ENCODE measurements at places on chromosomes 1 and 21.

DNA sequence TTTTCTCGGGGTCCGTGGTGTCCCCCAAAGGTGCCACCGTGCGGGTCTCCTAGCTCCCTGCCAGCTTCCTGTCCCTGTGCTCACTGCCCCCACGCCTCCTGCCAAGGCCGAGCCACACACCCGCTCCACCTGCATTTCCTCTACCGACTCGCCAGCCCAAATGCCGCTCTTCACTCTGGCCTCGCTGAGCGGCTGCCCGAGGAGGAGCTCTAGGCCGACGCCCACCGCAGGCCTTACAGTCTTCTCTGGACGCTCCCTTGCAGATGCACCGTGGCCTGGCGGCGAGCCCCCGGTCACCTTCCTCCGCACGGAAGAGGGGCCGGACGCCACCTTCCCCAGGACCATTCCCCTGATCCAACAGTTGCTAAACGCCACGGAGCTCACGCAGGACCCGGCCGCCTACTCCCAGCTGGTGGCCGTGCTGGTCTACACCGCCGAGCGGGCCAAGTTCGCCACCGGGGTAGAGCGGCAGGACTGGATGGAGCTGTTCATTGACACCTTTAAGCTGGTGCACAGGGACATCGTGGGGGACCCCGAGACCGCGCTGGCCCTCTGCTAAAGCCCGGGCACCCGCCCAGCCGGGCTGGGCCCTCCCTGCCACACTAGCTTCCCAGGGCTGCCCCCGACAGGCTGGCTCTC, 26.3 kb downstream of the FTCD start:
- DNase-seq, result no peak

- DNase-seq, result no peak
Observed at GRCh38 chr21:45962531-45963231, 18.9 kb upstream of the COL6A1 start.

GRCh38 chr21:14842601-14843000, 222.2 kb downstream of the NRIP1 start:
- no peak for DNase-seq

- no peak for DNase-seq
Observed at GRCh38 chr1:200676829-200677228, 7.1 kb upstream of the DDX59 start.

- DNase-seq, result no peak
Observed at GRCh38 chr21:14620152-14620551, 74.0 kb upstream of the SAMSN1 start.

DNA sequence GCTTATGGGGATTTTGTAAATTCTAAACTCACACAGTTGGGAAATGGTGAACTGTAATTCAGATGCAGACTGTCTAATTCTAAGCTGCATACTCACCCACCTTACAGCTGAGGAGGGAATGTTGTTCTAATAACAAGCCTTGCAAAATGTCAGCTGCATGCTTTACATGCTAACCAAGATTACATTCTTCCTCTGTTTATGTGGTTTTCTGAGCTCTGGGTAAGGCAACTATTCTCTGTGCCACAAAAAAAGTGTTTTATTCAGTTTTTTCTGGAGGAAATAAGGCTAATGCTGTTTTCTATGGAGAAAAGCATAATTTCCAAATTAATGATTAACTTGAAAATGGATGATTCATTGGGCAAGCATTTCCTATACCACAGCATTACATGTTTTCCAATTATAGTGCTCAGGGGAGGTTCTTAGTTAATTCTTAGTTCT, 64.9 kb downstream of the RGS13 start:
- no peak for DNase-seq

DNA sequence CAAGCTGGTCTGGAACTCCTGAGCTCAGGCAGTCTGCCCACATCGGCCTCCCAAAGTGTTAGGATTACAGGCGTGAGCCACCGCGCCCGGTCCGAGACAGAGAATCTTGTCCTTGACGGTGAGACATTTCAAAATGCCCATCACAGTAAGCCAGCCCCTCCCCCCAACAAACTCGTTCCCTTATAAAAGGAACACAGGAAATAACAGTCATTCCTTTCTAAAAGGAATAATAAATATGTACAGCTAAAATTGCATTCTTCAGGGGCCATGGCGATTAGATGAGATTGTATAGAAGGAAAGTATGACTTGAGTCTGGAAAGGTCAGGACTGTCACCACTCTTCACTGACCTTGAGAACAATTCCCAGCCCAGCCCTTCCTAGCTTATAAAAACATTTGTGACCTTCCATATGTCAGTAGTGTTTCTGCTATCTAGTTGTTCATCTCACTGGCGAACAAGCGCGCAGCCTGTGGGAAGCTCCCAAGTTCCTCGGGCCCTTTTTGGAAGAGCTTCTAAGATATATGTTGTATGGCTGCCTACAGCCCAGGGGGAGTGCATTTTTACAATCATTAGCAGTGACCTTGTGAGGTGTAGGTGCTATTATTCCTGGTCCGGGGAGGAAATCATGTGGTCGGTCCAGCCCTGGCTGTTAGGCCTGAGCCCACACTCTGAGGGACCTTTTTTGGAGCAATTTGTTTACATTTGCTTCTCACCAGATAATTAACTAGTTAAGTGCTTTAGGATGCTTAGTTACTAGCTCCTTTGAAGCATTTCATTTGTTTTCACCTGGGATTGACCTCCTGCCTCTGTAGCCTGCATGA, 8.7 kb downstream of the SZRD1 start:
- DNase-seq, result no peak

- no peak for DNase-seq
Observed at GRCh38 chr1:33384040-33384812, 46.7 kb downstream of the PHC2 start.

DNA sequence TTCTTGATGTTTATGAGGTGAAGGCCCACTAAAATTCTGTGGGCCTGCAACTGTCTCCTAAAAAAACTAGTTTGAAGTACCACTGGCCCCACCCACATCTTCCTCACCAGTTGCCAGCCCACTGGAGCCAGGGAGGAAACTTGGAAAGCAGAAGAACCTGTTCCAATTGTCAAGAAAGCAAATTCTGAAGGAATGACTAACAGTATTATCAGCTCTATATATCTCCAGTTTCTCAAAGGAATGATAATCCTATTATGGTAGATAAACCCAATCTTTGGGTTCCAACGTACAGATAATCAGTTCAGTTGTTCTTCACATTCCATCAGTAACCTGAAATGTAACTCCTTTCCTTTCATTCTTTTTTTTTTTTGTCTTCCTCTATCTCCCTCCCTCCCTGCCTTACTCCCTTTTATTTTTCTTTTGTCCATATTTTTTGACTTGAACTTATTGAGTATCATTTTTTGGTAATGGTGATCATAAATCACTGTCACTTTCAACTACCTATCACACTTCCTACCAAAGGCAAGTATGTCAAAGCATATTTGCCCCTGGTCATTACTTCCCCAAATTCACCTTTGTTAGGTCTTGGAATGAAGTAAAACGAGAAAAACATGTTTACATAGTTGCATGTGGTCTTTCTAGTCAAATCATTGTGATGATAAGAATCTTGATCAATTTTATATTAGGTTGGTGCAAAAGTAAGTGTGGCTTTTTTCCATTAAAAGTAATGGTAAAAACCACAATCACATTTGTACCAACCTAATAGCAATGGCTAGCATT, 943.4 kb downstream of the TTLL7 start:
- no peak for DNase-seq

- DNase-seq, result no peak
Observed at GRCh38 chr1:157734321-157734720, 33.8 kb upstream of the FCRL3 start.

GRCh38 chr1:165254376-165254775, 102.1 kb downstream of the LMX1A start:
- peak; percentile 56 for DNase-seq

- DNase-seq, result peak; percentile 65
Observed at GRCh38 chr21:46295996-46296752, 10.0 kb downstream of the YBEY start.

DNA sequence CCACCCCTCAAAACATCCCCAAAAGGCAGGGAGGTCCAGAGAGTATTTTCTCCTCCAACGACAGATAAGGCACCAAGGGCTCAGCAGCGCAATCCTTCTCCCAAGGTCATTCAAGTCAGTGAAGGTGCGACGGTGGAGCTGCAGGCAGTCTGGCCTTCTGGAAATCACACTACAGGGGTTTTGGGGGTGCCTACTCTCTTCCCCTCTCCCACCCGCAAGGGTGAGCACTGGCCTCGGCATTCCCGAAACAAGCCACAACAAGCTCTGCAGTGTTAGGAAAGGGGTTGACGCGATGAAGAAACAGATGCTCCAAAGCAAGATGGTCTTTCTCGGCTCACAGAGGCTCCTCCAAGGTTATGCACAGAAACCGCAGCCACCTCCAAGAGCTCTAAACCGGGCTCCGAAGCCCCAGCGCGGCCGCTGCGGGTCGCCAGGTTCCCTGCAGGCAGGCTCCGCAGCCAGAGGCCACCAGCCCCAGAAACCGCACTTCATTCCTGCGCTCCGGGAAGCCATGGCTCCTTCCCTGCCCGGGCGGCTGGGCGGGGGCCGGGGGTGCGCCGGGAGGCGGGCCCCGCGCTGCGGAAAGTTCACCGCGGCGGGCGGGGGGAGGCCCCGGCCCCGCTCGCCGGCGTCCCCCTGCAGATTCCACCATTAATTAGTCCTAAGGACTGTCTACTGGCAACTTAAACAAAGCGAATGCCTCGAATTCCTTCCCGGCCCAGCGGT, 1.1 kb downstream of the LUZP1 start:
- peak; percentile 58 for DNase-seq

DNA sequence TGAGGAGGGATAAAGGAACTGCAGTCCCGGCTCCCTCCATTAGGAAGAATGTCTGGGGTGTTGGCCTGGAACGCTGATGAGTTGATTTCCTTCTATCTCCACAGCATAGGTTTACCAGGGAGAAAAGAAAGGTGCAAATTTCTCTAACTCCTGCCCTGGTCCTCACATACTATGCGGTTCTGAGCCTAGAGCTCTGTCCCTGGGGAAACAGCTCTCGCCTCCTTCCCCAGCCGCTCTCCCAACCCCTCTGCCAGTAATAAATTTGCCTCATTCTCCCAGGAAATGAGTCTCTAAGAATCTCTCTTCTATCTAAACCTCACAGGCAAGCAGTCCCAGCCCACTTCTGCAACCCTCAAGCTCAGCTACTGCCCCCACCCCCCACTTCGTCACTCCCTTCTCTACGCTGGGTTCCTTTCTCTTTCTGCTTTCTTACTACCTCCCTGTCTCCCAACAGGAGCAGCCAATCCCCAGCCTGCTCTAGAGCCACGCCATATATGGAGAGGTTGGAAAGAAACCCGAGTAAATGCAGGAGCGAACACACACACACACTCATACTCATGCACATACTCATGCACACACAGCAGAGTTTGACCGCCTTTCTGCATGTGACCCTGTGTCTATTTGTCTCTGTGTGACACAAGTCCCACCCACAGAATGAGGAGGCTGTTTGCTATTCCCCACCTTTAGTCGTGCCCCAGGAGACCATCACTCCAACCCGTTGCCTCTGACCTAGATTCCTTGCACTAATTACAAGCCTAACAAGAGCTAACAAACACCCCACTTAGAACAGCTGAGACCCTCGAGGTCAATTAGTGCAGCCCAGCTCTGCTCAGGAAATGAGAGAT, 13.4 kb downstream of the PLEKHO1 start:
- DNase-seq, result peak; percentile 93

- no peak for DNase-seq
Observed at GRCh38 chr1:173210283-173210682, 3.2 kb upstream of the TNFSF4 start.

DNA sequence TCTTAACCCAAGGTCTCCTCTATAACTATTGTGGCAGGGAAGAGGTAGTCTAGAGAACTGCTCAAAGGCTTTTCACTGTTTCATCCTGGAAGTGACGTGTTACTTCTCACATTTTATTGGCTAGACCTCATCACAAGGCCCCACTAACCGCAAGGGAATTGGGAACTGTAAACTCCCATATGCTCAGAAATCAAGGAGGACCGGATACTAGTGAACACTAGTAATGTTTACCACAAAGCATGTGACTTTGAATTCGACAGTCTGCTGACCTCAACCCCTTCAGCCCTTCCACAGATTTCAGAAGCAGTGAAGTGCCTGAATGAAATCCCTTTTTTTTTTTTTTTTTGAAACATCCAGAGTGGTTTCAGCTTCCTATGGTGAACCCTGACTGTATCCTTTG, 3.4 kb upstream of the EEIG2 start:
- DNase-seq, result no peak

DNA sequence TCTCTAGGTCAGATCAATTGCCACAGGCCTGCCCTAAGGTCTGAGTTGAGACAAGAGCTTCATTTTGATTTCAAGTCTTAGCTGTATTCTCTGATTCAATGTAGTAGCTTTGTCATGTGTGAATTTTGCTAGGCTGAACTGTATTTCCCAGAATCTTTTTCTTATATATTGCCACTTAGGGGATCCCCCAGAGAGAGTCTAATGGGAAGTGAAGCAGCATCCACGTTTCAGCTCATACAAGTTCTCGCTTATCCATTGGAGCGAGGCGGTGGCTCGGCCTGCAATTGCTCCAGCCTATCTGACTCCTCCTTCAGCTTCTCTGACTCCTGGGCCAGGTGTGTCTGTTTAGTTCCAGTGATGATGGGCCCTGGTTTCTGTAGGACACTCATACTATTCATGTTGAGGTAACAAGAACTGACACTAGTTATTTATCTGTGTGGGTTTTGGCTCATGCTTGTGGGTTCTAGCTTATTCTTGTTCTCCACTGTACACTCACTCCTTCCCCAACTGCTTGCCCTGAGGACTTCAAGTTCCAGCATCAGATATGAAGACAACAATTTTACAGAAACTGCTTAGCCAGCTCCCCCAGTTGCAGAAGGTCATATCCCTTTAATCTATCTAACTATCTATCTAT, 48.2 kb downstream of the TBX19 start:
- no peak for DNase-seq

DNA sequence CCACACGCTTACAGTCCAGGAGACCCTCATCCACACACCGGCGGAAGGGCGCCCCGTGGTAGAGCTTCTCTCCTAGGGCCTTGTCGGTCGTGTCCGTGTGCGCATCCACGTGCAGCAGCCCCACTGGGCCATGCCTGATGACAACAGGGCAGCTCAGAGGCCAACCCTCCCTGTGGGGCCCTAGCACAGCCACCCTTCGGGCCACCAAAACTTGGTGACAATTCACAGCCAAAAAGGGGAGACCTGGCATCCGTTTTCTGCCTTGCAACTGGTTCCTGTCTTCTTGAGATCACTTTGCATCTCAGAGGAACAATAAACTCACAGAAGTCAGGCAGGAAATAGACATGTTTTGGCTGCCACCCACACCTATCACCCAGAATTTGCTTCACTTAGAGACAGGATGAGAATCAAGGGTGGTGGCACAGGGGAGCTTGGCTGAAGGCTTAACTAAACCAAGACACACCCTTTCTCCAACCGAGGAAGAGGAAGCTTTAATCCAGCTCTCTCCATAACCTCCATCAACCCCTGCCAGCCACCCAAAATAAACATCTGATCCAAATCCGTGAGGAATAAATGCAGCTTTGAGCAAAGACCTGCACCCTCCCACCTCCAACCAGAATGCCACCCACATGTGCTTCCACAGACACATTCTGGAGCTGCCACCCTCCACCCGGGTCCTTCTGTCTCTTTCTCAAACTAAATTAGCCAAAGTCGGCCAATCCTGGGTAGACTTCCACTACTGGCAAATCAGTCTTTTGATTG, 5.7 kb downstream of the AGMAT start:
- no peak for DNase-seq

- no peak for DNase-seq
Observed at GRCh38 chr1:235984041-235984825, 80.7 kb downstream of the NID1 start.

- DNase-seq, result no peak
Observed at GRCh38 chr1:26951821-26952497, 8.3 kb downstream of the KDF1 start.

Data from NCI-H1417 (cell line).